ENCODE measurements at places on chromosomes 16 and 17.

DNA sequence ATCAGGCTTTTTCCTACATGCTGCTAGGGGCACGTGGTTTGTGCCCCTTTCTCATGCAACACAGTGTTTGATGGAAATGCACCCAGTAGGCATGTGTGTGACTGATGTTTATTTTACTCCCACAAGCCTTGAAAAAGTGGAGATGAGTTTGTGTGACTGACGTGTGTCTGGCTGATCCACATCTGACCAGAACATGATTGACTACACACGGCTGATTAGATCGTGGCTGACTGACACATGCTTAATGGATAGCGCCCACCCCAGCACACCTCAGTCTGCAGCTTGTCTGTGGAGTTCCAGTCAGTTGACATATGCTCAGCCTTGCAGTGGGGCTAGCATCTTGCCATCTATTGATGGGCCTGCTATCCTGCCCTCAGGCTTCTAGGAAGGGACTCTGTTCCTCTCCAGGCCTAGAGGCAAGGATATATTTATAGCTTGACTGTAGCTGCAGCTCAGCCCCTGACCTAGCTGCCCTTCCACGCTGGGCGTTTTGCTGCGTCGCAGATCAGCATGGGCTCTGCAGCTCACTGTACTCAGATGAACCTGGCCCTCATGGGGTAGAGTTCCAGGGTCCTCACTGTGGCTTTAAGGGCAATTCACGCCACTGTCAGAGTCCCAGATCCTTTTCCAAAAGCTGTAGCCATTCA, 112.3 kb downstream of the HS3ST2 start:
- DNase-seq: no peak

- DNase-seq: no peak
These were observed 110.0 kb downstream of the LITAF start for GRCh38 chr16:11476676-11477075.

- DNase-seq: peak; percentile 99
These were observed 2.0 kb upstream of the CD300H start for GRCh38 chr17:74569020-74570003.

DNA sequence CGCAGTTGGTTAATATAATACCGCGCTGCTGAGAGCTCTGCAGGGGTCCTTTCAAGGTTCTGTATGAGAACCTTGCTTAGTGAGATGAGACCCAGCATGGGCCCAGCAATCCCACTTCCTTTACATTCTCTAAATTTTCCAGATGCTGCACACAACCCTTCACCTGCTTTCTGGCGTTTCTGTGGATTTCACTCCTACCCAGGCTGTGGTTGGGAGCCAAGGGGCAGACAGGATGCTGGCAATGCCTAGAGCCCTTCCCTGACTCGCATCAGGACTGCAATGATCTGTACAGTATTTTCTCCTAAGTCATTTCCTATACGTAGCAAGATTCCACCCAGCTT, 10.1 kb upstream of the PIPOX start:
- DNase-seq: peak; percentile 89

GRCh38 chr17:29726715-29727252, 104.1 kb upstream of the CORO6 start:
- DNase-seq: peak; percentile 71

- no peak for DNase-seq
These were observed at the start of gene ZNF423 for GRCh38 chr16:49855822-49856671. Gene ZNF423, minus strand, starts transcription at chr16:49856112. Its CDS starts 338 bp downstream, at chr16:49855774.

DNA sequence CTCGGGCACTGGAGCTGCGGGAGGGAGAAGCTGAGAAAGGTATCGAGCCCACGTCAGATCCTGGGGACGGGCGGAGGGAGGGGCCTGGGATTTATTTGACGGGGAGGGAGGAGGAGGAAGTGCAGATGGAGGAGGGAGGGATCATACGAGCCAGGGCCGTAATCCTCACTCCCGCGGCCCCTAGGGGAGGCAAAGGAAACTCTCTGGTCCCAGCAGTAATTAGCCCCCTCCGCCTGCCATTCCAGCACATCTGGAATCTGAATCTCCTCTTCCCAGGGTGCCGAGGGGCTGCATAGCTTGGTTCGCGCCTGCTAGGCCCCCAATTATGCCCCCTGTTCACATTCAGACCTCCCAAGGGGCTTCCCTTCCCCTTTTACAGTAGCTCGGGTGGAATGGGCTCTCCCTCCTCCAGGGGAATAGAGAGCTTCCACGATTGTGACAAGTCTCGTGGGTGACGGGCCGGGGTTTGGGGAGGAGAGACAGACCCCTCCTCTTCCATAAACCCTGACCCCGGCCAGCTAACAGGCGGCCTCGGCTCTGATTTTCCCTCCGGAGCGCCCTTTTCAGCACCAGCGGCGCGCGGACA, at the start of gene SEZ6L2:
TSS of gene SEZ6L2 (minus strand) at position 35 of the 586 bp plus-strand sequence. CDS start 531 bp downstream, outside the sequence.
- peak; percentile 94 for DNase-seq

DNA sequence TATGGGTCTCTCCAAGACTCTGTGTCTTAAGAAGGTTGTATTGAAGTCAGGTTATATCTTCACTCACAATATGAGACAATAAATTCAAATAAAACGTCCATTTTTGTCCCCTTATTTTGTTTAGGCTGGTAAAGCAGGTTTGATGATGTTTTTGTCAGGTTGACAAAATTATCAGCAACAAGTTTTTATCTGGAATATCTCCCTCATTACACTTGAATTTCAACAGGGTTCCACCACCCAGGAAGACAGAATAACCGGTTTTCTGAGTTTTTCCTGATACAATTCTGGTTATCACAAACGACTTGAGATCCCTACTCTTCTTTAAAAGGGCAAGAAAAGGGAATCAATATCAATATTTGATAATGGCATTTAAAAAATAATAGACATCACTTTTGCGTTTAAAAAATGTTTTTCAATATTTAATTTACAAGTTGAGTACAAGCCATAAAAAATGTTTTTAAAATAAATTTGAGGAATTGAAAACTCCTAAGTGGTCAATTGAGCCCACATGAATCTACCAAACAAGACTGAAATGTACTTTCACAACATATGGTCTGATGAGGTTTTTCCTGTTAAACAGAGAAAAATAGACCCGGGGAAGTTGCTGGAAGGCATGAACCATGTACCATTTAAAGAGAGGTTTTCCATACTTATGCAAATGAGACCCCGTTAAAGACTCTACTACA, 1.4 kb upstream of the ATP6V0A1 start:
- DNase-seq: no peak

- DNase-seq: no peak
These were observed 18.2 kb upstream of the ABCA10 start for GRCh38 chr17:69246726-69247375.

DNA sequence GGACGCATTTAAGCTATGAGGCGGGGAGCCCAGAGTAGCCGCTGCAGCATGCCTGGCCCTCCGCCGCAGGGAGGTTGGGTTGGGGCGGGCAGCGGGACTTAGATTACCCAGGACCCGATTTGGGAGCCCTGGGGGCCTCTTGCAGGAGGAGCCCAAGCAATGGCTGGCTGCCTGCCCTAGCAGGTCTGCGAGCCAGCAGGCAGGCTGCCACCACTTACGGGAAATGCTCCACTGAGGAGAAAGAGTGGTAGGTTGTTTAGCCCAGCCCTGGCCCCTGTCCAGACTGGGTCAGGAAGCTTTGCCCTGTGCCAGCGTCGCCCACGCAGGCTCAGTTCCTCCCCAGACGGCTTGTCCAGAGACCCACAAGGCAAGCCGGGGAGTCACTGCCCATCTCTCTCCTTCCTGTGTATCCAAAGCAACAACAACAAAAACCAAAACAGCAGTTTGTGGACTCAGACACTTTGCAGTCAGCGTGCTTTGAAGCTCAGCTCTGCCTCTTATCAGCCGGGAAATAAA, 10.3 kb upstream of the TVP23A start:
- peak; percentile 94 for DNase-seq

DNA sequence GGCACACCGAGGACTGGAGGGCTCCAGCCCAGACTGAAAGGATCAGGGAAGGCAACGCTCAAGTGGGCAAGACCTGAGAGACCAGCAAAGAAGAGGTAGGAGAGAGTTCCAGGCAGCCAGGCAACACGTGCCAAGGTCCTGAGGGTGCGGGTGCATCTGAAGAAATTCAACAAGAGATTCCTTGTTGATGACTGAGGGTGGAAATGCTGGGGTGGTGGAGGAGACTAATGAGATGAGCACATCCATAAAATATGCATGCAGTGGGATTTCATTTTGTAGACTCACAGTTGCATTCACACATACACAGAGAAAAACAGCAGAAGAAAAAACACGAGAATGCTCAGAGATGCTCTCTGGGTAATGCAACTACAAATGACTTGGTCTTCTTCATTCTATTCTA, 154.8 kb upstream of the FOXF1 start:
- DNase-seq: peak; percentile 96

DNA sequence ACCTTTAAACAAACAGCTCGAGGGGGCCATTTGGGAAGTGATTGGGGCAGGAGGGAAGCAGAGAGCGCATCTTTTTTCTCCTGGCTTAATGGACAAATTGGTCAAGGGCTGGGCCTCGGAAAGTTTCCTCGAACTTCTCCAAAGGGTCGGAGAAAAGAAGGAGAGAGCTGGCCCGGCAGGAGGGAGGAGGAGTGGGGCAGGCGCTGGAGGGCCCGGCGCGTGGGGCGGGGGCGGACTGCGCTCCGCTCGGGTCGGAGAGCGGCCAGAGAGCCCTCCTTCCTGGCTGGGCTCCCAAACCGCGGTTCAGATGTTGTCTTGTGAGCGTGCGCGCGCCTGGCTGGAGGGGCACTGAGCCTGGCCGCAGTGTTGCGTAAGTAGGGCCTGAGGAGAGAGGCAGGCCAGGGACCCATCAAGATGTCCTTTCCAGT, 1.2 kb downstream of the MMP2 start:
- DNase-seq: peak; percentile 71

- DNase-seq: no peak
These were observed 692 bp downstream of the PRR15L start for GRCh38 chr17:47956791-47957590.

GRCh38 chr17:66834919-66835454, at the start of gene CACNG5:
Gene CACNG5, plus strand, starts transcription at chr17:66835117. Its CDS starts 42,216 bp downstream, at chr17:66877333.
- no peak for DNase-seq

- DNase-seq: peak; percentile 97
These were observed 660 bp upstream of the PRRT2 start for GRCh38 chr16:29811170-29811895.

- DNase-seq: no peak
These were observed 50.1 kb downstream of the PECAM1 start for GRCh38 chr17:64340557-64340956.

- DNase-seq: no peak
These were observed 6.5 kb upstream of the HOXB13 start for GRCh38 chr17:48735062-48735351.

DNA sequence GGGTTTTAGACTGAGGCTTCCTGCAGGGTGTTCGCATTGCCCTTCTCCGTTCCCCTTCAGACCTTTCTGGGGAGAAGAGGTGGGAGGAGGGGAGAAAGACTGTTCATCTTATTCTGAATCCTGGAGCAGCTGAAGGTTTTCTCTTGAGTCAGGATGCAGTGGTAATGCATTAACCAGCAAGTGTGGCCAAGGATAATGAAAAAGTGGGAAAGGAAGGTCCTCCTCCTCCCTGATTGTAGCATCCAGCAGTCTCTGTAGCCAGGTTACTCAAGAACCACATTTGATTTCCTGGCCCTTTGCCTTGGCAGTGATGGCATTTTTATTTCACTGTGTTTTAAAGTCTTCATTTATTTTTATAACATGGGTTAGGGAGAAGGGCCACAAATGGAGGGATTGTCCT, 59.1 kb downstream of the CYLD start:
- DNase-seq: no peak

GRCh38 chr16:30369938-30370455, 297 bp downstream of the TBC1D10B start:
- no peak for DNase-seq

GRCh38 chr17:51850201-51850600, 308.3 kb downstream of the CA10 start:
- no peak for DNase-seq

DNA sequence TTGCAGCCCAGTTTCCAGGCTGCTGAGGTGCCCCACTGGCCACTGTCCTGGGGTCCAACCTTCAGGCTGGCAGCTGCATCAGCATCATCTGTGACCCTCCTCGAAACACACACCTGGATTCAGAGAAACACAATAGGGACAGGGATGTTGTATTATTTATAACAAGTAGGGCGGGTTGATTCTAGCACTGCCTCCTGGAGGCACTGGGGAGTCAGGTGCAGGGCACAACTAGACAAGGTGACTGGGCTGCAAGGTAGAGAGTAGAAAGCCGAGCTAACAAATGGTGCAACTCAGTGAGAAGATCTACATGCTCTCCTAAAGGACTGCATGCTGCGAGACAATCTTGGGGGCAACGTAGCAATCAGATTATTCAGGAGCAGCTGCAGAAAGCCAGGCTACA, 317.3 kb downstream of the SLC39A11 start:
- no peak for DNase-seq

DNA sequence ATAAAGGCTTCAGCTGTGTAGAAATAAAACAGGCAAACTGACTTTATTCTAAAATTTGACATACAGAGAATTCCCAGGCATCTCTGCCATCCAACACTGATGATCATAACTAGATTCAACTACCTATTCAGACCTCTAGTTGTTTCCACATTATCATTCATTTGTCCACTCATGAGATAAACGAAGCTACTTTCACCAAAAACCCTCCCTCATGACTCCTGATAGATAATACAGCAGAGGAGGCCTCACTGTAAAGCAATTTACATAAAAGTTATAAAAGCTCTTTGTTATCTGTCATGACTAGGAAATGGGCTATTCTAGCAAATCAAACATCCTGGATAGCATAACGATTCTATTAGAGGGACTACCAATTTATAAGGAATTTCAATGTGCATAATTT, 19.6 kb upstream of the RFFL start:
- no peak for DNase-seq

GRCh38 chr16:48025359-48025758, 130.4 kb downstream of the ABCC12 start:
- no peak for DNase-seq

GRCh38 chr17:61310590-61310989, 89.1 kb upstream of the TBX2 start:
- no peak for DNase-seq

DNA sequence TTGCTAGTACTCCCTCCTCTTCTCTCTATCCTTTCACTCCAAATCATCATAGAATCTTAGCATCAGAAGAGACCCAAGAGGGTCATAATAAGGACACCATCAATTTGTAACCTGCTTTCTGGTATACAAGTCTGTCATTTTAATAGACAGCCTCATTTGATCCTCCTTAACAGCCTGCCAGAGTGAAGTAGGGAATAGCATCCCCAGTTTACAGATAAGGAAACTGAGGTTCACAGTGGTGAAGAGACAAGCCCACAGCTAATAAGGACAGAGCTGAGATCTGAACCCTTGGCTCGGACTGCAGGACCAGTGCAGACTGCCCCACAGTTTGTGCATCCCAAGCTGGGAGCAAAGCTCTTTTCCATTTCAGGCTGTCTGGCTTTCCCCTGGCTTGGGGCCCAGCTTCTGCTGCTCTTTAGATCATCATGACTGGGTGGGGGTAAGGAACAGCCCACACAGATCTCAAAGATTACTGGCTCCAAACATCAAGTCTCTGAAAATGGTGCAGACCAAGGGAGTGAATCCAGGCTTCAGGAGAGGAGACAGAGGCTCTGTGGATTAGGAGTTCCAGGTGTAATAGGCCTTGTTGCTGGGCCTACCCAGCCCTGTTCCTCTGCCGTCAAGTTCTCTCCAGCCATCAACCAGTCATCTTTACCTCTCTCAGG, 10.3 kb upstream of the IGFBP4 start:
- peak; percentile 58 for DNase-seq

GRCh38 chr17:80792373-80792781, 199.3 kb upstream of the CHMP6 start:
- DNase-seq: no peak

GRCh38 chr17:914561-914960, 65.0 kb downstream of the NXN start:
- DNase-seq: no peak

All from NCI-H226 (cell line).